Bronchus fibroblast of lung (primary cell): ENCODE measurements at places on chromosomes 2 and 18. TPM values are rescaled to one million over a fixed set of nuclear protein-coding genes. Genes with fewer than 3 reads are reported as not detected.

Gene RNF144A
- total RNA-seq, result 2.8 and 3.0 TPM in 2 replicates

Gene SLC9A2
- total RNA-seq, result not detected in 2 replicates

Gene UGT1A10
- total RNA-seq, result not detected in 2 replicates

Gene KLHL14
- not detected in 2 replicates for total RNA-seq

Gene DNAJC5G
- not detected in 2 replicates for total RNA-seq
